ENCODE measurements at places on chromosomes 4 and X.

GRCh38 chr4:171812665-171813525 is at the start of gene GALNTL6:
TSS of gene GALNTL6 (plus strand) at chr4:171813404.
- DNase-seq, result peak; percentile 21

DNA sequence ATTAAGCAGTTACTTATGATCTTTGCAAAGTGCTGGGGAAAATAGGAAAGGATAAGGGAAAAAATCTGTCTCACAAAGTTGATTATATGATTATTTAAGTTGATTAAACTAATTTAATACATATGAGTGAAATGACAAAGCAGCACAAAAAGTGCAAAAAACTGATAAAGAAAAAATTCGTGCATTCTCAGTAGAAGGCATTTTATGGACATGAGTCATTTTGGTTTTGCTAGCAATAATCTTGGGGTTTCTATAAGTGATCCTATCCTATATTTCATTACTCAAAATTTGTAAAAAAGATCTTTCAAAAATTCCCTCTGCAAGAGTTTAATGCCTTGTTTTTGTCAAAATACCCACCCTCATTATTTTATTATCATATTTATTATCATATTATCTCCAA is 224.2 kb upstream of the ANXA10 start:
- no peak for DNase-seq

GRCh38 chr4:4456816-4457578 is 70.1 kb downstream of the NSG1 start:
- DNase-seq, result no peak

DNA sequence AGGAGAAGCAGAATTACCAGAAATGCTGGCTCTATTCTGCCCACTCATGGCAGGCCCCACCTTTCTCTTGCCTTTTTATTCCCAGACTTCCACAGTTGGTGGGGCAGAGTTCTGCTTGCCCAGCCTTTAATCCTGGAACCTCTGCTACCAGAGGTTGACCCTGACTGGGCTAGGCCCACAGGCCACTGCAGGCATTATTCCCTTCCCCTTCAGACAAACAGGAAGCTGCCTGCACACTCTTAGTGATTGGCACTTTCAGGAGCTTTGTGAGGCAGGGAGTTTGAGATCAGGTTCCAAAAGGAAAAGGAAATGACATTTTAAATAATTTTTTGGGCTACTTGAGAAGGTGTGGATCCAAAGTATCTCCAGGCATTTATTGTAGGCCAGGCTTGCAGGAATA is 18.8 kb downstream of the MSN start:
- DNase-seq, result no peak

DNA sequence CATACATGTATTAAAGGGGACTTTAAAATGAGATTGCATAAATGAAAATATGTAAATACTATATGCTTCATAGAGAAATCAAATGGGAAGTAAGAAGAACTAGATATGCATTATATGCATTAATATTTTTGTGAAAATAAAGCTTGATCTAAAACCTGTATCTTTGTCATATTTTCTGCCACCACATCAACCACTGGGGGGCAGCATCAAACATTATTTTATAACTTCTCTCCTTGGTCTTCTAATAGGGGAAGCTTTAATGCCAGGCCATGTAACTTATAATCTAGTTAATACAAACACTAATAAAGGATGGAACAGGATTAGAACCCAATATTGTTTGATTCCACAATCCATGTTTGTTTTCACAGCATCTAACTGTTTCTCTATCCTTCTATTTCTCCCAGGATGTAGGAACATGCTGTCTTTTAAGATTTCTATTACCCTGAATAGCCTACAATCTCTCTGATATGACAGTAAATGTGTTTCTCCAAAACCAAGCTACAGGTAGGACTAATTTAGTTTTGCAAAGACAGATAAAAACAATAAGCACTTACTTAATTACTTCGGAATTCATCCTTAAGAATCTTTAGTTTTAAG is 10.0 kb downstream of the QRFPR start:
- peak; percentile 65 for DNase-seq

DNA sequence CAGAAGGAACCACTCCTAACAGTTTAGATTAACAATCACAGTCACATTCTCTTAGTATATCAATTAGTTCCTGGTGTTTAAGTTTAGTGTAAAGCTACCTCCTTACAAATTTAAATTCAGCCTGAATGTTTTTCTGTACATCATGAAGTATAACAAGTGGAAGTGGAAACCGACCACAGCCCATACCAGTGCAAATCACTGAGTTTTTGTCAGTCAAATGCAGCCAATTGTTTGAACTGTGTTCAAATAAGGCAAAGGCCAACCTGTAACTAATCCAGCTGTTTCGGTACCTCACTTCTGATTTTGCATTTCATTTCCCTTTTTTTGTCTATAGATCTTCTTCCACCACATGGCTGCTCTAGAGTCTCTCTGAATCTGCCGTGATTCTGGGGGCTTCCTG is 1215.3 kb downstream of the PCDH18 start:
- no peak for DNase-seq

- no peak for DNase-seq
Measured at GRCh38 chr4:166252487-166253402, 379.7 kb downstream of the TLL1 start.
